ENCODE measurements at places on chromosomes 7 and 10.

DNA sequence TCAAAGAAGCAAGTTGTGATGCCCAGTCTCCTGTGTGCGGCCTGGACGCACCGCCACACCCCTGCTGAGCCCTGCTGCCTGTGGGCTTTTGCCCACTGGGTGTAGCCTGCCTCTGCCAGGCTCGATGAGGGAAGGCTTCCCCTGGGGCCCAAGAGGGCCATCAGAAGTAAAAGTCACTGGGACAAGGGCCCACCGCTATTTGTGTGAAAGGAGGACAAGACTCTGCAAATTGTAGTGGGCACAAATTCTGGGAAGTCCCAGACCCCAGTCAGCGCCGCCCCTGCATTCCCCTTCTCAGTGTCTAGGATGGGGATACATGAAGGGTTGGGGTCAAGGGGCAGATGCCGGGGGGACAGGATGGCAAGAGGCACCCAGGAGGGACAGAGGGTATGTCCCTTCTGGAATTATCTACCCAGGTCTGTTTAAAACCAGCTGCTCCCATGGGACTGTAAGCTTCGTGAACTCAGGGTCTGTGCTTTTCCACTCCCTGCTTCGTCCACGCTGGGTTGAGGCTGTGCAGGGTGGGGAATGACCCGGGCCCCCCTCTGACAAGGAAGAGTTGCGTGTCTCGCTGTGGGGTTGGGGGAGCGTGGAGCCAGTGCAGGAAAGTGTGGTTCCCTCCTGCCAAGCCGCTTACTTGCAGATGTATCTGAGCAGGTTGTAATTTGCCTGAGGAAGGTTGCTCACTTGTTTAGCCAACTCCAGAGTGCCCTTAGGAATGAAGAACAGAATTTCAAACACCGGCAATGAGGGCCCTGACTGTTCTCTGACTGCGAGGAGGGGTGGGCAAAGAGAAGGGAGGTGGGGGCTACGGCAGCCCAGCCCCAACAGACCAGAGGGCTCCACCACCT, 147.2 kb downstream of the MAPK8 start:
- no peak for DNase-seq

DNA sequence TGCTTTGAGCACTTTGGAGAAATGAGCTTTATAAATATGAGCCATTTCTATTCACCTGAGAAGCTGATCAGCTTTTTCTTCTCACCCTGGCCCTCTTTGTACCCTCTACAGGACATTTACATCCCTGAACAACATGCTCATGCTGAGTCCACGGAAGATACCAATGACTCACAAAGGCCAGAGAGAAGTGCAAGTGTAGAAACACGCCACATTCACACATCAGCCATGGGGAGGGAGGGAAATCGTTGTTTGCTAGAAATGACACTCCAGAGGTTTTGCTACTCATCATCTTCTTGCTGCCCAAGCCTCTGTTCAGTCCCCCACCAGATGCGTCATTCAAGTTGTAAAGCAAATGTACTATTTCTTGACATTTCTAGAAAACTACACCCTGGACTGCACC, 2.8 kb upstream of the UCN3 start:
- DNase-seq = no peak

DNA sequence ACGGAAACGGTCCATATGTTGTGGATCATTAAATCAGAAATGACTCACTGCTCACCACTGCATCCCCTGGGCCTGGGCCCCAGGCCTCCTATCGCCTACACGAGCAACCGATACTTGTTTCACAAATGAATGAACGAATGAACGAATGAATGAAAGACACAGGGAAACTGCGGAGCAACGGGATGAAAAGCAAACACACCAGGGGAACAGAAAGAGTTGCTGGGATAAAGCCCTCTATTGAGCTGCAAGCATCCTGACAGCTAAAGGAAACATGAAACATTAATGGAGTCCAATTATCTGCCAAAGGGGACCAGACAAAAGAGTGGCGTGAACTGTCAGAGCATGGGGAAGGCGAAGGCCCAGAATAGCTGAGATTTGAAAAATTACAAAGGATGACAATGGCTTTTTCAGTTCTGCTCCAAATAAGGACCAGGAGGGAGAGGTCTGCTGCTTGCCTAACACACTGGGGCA, 92.1 kb downstream of the GRB10 start:
- DNase-seq = no peak

- no peak for DNase-seq
These were observed 82.5 kb downstream of the RTKN2 start for GRCh38 chr10:62185919-62186692.

Measured in activated T-cell treated with anti-CD3 and anti-CD28 coated beads for 4 hours (primary cell).